Calu3 (cell line): ENCODE measurements at places on chromosomes 4 and X.

DNA sequence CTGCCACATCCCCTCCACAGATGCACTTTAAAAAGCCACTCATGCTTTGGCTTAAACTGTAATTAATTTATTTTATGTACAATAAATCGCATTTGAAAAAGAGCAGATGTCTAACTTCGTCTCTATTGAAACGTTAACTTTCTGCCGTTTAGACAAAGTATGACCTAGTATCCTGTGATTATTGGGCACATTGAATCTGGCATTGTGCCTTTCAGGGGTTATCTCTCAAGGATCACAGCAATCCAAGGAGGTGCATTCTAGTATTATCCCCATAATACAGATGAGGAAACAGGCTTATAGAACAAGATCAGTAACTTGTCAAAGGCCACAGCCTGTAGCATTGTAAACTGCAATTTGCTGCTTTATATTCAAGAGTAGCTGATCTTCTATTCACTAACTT lies 4.6 kb downstream of the RASL11B start:
- DNase-seq: no peak

GRCh38 chr4:114684462-114684861 lies 85.9 kb downstream of the UGT8 start:
- no peak for DNase-seq

DNA sequence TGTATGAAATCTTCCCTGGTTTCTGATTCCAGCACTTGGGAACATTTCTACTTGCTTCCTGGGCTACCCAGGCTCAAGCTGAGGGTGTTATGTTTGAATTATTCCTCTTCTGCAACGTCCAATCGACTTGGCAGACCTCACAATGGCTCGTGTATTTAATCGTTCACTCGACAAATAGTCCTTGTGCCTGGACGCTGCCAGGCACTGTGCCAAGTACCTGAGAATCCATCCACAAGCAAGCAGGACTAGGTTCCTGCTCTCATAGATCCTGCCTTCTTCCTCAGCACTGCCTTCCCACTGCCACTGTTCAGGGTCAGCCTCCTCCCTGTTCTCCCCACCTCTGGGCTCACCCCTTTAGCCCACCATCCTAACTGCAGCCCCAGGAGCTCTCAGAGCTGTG lies 113.3 kb downstream of the EFNB1 start:
- no peak for DNase-seq

DNA sequence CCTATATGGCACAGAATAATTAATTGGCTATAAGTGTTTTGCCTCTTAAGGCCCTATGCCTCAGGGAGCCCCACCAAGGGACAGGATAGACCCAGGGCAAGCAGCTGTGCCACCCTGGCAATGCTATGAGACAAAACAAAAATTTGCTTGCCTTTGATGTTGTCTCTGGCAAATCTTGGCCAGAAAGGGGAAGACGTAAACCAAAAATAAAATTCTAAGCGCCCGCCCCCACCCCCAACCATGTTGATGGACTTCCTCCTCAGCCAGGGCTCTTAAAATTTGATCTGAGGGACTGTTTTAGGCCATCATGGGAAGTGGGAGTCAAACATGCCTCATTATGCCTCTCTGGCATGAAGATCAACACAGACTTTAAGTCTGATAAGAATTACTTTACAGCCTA lies 130.5 kb upstream of the APOOL start:
- DNase-seq: no peak

DNA sequence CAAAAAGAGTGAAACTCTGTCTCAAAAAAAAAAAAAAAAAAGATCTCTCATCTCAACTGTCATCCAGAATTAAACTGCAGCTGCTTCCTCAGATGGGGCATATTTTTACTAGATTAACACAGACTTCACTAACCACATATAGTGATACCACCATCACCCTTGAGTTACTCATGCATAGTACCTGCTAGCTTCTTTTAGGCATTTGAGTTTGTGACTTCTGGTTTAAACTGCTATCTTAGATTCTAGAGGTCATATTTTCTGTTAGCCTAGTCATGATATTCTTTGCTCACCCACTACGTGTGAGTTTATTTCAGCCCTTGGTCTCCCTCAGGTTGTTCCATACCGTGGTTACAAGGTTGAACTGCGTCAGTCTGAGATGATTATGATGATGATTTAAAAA lies 154.9 kb upstream of the BMP3 start:
- DNase-seq: no peak

DNA sequence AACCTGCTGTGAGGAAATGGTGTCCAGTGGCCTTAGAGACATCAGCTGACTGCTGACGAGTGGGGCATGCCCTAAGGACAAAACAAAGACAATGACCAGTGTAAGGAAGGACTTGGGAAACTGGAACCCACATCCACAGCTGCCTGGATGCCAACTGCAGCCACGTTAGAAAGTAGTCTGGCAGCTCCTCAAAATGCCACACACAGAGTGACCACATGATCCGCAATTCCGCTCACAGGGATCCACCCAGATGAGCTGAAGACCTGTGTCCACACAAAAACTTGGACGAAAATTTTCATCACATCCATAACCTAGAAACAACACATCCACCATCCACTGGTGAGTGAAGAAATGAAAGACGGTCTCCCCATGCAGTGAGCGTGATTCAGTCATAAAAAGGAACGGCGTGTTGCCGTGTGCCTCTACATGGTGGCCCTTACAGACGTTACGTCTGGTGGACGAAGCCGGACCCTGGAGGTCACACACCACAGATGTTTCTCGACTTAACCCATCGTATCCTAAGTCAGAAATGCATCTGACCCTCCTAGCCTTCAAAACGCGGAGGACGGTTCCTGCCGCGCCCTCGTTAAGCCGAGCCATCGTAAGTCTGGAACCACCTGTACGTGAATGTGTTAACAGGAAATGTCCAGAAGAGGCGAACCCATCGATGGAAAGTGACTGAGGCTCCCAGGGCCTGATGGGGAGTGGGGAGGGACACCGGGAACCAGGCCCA lies 40.6 kb upstream of the MXD4 start:
- DNase-seq: no peak

GRCh38 chrX:74490247-74490646 lies 69.0 kb downstream of the SLC16A2 start:
- no peak for DNase-seq

GRCh38 chr4:189420572-189420971 lies 520.1 kb upstream of the FRG1 start:
- DNase-seq: no peak

- no peak for DNase-seq
These were observed 199.2 kb downstream of the SHROOM3 start for GRCh38 chr4:76634220-76634619.

- DNase-seq: no peak
These were observed 4.3 kb downstream of the RHOH start for GRCh38 chr4:40200875-40201801.

GRCh38 chrX:150463566-150463965 lies 100.4 kb downstream of the MAMLD1 start:
- no peak for DNase-seq

- DNase-seq: no peak
These were observed 27.1 kb upstream of the RBMX start for GRCh38 chrX:136907621-136908020.

- no peak for DNase-seq
These were observed 1.1 kb upstream of the EDNRA start for GRCh38 chr4:147479786-147480185.

GRCh38 chr4:120869613-120870278 lies 52.8 kb downstream of the PRDM5 start:
- no peak for DNase-seq

DNA sequence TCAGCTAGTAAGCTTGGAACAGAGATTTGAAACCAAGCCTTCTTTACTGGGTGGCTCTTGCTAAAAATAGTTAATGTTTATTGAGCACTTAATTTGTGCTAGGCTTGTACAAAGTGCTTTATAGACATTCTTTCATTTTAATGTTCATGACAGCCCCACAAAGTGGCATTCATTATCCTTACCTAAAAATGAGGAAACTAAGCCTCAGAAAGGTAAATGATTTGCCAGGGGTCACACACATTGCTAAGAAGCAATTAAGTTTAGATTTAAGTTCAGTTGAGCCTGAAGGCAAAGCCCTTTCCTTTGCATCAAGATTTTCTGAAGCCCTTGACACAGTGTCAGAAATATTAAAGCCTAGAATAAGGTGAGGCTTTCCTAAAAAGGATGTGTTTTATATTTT lies 327.5 kb upstream of the FGF13 start:
- no peak for DNase-seq

DNA sequence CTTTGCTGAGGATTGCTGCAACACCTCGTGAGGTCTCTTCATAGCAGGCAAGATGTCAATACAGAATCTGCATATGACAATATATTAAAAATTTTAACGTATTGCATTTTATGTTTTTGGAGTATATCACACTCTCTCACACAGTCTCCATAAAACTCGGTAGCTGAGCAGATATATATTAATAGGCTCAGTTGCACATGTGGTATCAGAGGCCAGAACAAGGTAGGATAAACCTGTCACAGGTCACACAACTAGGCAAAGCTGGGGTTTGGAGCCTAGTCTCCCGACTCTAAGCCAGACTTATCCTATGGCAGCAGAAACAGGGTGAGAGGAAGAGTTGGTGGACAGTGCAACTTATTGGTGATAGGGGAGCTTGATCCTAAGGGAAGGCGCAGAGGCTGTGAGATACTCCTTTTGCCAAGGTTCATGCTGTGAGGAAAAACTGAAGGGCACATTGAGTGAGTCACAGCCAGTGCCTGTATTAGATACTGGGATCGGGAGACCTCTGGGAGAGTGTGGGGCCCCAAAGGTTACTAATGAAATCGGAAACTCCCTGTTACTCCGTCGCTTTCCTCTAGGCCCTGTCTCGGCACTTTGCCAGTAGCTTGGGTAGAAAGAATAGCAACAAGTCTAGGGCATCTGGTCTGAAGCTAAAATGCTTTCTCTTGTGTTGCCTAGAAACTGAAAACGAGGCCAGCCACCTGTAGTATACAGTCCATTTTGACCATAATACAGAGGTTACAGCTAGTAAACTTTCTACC lies 195.7 kb downstream of the ARHGAP10 start:
- DNase-seq: no peak

DNA sequence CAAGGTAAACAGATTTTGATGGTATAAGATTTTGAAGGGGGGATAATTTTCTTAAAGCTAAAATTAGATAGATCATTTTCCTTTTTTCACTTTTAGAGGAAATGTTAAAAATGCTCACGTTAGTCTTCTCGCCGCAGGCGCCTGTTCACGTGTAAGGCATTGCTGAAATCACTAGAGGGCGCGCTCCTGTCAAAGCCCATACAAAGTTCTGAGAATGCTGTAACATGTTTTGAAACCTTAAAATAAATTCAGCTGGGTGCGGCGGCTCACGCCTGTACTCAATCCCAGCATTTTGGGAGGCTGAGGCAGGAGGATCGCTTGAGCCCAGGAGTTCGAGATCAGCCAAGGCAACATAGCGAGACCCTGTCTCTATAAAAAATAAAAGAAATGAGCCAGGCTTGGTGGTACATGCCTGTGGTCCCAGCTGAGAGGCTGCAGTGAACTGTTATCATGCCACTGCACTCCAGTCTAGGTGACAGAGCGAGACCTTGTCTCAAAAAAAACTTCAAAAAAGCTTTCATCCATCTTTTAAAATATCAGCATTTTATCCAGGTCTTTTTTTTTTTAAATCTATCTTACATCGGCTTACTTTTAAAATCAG lies 138.0 kb downstream of the RBMX2 start:
- peak; percentile 50 for DNase-seq

GRCh38 chrX:16251782-16252181 lies 84.5 kb downstream of the MAGEB17 start:
- no peak for DNase-seq
